ENCODE measurements at places on chromosomes 2 and 18.

- DNase-seq: no peak
These were observed 52.6 kb upstream of the HS6ST1 start for GRCh38 chr2:128371248-128371630.

GRCh38 chr2:148027822-148028221 lies 6.9 kb downstream of the MBD5 start:
- no peak for DNase-seq

GRCh38 chr2:77314721-77315120 lies 207.5 kb downstream of the LRRTM4 start:
- DNase-seq: no peak

- no peak for DNase-seq
These were observed 70.7 kb downstream of the MYOM1 start for GRCh38 chr18:3148930-3149535.

DNA sequence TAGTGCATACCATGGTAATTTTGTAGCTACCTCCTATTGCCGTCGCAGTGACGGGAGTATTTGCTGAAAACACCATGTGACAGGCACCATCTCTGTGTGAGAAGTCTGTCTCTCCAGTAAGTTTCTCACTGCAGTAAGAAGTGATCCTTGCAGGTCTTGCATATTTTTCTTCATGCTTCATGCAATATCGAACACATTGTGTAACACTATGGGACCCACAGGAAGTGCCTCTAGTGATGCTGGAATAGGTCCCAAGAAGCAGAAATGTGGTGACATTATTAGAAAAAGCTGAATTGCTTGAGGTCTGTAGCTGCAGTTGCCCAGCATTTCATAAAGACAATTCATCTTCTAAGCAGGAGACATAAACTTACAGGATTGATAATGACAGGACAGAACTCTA lies 167.6 kb downstream of the DCDC2C start:
- no peak for DNase-seq

GRCh38 chr2:4012197-4012596 lies 308.8 kb downstream of the DCDC2C start:
- DNase-seq: no peak

- no peak for DNase-seq
These were observed 49.7 kb upstream of the ST3GAL5 start for GRCh38 chr2:85938456-85938855.

- no peak for DNase-seq
These were observed 213.6 kb upstream of the SP5 start for GRCh38 chr2:170501421-170502043.

- no peak for DNase-seq
These were observed 66.5 kb upstream of the SKOR2 start for GRCh38 chr18:47317824-47318508.

DNA sequence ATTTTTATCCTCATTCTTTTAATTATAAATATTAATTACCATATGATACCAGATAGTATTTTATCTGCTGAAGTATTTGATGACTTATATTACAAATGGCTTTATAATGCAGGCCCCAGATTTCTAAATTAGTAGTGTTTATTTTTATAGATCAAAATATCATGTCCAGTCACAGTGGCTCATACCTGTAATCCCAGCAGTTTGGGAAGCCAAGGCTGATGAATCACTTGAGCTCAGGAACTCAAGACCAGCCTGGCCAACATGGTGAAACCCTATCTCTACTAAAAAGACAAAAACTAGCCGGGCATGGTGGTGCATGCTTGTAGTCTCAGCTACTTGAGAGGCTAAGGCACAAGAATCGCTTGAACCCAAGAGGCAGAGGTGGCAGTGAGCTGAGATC lies 100.1 kb upstream of the ARHGAP15 start:
- no peak for DNase-seq

DNA sequence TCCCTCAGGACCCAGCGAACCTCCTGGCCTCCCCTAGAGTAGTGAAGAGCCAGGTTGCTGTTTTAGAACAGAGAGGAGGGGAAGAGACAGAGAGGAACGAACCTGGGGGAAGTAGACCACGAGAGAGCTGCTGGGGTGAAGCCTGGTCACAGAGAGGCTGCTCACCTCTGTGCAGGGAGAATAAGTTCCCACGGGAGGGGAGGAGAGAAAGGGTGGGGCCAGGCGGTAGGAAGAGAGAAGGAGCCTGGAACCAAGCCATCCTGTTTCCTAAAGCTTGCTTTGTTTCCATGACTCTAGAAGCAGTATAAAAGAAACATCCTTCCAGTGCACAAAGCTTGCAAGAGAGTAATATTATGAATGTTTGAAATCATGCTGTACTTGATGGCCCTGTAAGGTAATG lies 147.9 kb downstream of the MYT1L start:
- DNase-seq: no peak

GRCh38 chr18:51520676-51521180 lies 323.2 kb upstream of the MEX3C start:
- DNase-seq: no peak

- DNase-seq: no peak
These were observed 16.0 kb upstream of the TBR1 start for GRCh38 chr2:161400076-161400475.

DNA sequence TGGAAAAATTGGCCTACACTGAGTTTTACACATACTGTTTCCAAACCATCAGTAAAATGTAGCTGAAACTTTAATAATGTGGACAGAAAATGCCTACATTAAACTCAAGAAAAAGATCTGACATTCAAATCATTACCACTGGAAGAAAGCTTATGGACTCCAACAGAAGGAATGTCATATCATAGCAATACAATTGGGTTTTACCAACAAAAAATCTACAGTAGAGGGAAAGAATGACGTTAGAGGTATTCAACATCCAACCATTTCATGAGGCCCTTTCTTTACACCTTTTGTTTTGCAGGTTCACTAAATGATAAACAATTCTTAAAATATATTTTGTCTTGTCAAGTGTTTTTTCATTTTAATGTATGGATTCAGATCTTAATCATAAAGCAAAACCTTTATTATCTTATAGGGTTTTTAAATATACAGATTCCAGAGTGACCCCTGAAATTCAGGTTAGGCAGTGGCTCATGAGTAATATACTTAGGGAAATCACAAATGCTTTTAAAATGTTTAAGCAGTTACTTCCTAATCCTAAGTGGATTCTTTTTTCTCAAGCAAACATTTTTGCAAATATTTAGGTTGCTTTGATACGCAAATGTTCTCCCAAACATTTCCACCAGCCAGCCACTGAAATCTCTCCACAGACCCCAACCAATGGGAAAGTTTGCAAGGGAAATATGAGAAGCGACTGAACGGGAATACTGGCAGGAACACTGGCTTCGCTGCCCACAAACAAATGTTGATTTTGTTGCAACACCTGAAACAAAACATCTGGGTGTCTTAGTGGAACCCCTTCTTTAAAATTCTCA lies 168.7 kb downstream of the TCF4 start:
- DNase-seq: no peak

DNA sequence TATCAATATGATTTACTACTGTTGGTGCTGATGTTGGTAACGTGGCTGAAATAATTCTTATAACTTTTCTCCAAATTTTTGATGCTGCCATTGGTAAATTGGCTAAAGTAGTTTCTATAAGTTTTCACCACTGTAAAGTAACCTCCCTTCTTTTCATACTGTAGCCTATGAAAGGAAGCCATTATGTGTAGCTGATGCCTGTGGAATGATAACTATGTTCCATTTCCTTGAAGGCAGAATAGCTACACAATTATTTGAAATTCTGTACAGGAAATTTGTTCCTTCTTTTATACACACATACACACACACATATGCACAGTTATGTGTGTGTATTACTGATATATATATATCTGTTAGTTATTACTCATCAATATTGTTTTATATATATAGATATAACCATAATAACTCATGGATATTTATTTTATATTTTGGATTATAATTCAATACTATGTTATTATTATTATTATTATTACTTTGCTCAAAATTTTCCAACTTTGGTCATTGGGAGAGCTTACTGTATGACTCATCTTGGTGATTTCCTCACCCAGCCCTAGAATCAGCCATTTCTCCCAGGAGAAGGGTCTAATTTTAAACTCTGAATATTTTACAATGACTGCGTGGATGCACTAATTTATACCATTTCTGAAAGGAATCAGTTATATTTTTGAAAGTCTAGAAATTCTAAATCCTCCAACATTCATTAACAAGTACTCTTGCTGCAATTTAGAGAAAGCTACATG lies 1677.7 kb downstream of the SUCLG1 start:
- DNase-seq: no peak

DNA sequence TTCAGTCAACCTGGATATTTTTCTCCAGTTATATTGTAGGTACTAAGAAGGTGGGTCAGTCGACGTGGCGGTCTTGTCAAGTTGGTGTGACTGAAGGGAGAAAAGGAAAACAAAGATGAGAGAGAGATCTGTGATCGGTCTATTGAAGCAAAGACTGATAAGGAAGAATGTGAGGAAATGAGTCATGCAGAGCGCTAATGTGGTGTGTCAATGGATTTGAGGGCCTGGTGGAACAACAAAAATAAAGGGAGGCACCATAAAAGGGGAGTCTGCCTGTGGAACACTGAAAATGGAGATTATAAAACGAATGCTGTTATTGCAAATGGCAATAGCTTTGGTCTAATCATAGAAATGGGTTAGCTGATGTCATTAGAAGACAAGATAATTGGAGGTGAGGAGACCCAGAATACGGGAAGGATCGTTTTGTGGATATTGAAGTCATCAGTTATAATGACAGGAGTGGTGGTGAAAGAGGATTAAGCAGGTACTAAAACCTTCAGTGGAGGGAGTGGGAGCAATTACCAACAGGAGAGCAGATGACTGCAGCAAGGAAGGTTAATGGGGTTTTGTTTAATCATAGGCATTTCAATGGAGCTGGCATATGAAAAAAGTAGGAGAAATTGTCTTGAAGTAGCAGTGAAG lies 599.1 kb upstream of the FSHR start:
- no peak for DNase-seq

- DNase-seq: no peak
These were observed 385.7 kb downstream of the MBD2 start for GRCh38 chr18:53838746-53839145.

DNA sequence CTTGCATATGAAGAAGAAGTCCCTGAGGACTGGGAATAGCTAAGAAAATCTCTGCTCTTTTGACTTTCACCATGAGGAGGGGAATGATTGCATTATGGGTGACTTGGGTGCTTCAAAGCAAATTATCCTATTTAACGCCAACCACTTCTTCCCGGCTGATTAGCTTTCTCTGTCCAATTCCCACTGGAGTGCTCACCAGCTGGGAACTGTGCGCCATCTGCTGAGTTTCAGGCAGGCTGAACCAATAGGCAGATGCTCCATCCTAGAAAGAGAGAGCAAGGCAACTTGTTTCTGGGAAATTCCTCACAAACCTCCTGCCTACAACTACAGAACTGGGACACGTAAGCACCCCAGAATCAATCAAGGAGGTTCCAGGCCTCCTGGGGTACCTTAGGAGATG lies 49.4 kb downstream of the POLE4 start:
- no peak for DNase-seq

DNA sequence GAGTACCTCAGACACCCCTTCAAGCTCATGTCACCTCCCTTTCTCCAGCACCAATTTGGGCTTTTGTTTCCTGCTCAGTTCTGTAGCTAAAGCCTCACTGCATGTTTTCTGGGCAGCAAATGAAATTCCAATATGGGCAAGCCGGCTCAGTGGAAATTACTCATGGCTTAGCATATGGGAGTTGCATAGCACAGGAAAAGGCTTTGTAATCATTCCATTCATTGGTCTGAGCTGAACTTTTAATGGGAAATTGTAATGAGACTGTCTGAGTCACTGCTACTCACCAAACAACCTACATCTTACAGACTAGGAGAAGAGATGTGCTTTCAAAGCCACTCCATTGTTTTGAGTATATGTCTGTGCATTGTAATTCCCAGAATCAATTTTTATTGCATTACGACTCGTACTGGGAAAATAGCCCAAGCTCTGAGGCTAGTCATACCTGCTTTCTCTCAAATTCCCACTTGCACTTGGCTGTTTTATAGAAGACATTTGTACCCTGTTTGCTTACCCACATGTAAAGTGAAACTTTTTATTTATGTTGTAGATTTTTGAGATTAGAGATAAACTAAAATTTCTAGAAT lies 139.5 kb upstream of the LRATD1 start:
- DNase-seq: no peak

All from stimulated activated CD4-positive, alpha-beta T cell treated with anti-CD3 and anti-CD28 coated beads, Interleukin-12 subunit alpha, Interleukin-12 subunit beta, amount 100 ng/mL, for 4 hours (primary cell).